Aortic smooth muscle cell (primary cell): ENCODE measurements at places on chromosomes 2 and 18. TPM values are rescaled to one million over a fixed set of nuclear protein-coding genes. Genes with fewer than 3 reads are reported as not detected.

SP3 gene
- total RNA-seq = 85.9 and 93.1 TPM in 2 replicates

ITGA4 gene
- total RNA-seq = 23.0 and 29.1 TPM in 2 replicates

KHK gene
- total RNA-seq = 0.81 and 1.3 TPM in 2 replicates

UNC80 gene
- 0.19 TPM in 1 of 2 replicates, not detected in the other for total RNA-seq

RAD51AP2 gene
- not detected in 2 replicates for total RNA-seq

ITGB6 gene
- total RNA-seq = under 0.01 and 0.06 TPM in 2 replicates

CRYBA2 gene
- not detected in 2 replicates for total RNA-seq

INPP5D gene
- 0.53 and 0.56 TPM in 2 replicates for total RNA-seq

ADD2 gene
- under 0.01 and 0.06 TPM in 2 replicates for total RNA-seq

B4GALT6 gene
- 0.92 and 2.0 TPM in 2 replicates for total RNA-seq

TTC39C gene
- total RNA-seq = 15.7 and 16.1 TPM in 2 replicates

CFAP210 gene
- total RNA-seq = under 0.01 TPM in 1 of 2 replicates, not detected in the other

THUMPD2 gene
- 6.3 and 6.6 TPM in 2 replicates for total RNA-seq

BMP10 gene
- not detected in 2 replicates for total RNA-seq

RHBDD1 gene
- 16.4 and 22.6 TPM in 2 replicates for total RNA-seq

FSHR gene
- total RNA-seq = not detected in 2 replicates

CPO gene
- total RNA-seq = 0.12 and 0.13 TPM in 2 replicates

CHRND gene
- total RNA-seq = not detected in 2 replicates

COBLL1 gene
- 3.6 and 8.7 TPM in 2 replicates for total RNA-seq

PLA2R1 gene
- total RNA-seq = 50.0 and 68.2 TPM in 2 replicates

ZNF532 gene
- 40.0 and 55.5 TPM in 2 replicates for total RNA-seq

MOGAT1 gene
- not detected in 2 replicates for total RNA-seq

ARHGEF4 gene
- 1.3 and 2.8 TPM in 2 replicates for total RNA-seq
